ENCODE measurements at places on chromosomes 16 and 17.

DNA sequence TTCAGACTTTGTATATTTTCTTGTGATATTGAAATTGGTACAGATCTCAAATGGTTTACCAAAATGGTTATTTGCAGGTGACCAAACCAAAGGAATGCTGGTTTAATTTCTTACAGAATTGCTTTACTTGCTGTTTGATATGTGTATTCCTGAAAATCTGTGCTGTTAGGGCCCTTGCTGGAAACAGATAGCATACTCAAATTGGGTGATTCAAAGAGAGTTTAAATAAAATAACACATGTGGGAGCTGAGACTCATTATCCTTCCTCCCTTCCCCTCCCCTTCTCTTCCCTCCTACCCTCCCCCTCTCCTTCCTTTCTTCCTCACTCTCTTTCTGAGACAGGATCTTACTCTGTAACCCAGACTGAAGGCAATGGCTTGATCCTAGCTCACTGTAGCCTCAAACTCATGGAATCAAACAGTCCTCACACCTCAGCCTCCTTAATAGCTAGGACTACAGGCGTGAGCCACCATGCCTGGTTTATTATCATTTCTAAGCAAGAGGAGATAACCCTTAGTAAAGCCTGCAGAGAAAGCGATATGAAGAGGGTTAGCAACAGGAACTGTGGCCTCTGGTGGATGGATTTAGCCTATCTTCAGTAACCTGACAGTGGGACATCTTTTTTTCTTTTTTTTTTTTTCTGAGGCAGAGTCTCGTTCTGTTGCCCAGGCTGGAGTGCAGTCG is 141.9 kb downstream of the BCAS3 start:
- no peak for DNase-seq

DNA sequence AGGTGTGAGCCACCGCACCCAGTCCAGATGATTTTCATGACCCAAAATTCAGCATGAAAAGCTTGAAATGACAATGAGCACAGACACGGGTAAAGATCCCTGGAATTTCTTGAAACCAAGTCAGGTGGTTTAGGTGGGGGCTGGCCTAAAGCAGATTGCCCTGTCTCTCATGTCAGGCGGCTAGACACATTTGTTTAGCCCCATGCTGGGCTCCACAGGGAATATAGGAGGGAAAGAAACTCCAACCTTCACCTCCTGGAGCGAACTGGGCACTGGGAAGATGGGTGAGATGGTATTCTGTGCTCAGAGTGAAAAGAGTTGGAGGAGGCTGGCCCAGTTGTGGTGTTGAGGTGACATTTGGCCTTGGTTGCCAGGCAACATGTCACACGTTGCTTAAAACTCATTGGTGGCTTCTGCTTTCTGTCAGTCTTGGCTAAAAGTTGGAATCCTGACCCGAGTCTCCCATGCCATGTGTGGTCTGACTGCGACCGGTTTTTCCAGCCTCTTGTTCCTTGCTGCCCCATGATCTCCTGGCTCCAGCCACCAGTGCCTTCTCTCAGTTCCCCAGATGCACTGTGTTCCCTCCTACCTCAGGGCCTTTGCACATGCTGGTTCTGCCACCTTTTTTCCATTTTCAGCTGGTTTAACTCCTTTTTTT is 113.7 kb downstream of the ABCC6 start:
- no peak for DNase-seq

DNA sequence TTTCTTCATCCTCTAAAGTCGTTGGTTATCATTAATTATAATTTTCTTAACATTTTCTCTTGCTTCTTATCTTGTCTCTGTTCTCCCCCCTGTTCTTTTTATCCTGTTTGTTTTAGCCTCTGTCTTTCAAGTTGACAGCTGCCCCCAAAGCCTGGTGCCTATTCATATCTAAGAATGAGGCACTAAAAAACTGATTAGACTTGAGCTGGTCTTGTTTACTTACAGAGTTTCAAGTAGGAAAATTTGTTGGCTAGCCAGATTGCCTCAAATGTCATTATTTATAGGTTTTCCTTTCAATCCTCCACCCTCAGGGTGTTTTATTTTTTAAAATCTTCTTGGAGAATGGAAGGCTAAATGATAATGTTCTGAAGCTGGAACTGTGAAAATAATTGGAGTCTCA is 236.0 kb downstream of the UTP18 start:
- no peak for DNase-seq

GRCh38 chr17:58384897-58385296 is 32.4 kb downstream of the RNF43 start:
- DNase-seq = no peak

DNA sequence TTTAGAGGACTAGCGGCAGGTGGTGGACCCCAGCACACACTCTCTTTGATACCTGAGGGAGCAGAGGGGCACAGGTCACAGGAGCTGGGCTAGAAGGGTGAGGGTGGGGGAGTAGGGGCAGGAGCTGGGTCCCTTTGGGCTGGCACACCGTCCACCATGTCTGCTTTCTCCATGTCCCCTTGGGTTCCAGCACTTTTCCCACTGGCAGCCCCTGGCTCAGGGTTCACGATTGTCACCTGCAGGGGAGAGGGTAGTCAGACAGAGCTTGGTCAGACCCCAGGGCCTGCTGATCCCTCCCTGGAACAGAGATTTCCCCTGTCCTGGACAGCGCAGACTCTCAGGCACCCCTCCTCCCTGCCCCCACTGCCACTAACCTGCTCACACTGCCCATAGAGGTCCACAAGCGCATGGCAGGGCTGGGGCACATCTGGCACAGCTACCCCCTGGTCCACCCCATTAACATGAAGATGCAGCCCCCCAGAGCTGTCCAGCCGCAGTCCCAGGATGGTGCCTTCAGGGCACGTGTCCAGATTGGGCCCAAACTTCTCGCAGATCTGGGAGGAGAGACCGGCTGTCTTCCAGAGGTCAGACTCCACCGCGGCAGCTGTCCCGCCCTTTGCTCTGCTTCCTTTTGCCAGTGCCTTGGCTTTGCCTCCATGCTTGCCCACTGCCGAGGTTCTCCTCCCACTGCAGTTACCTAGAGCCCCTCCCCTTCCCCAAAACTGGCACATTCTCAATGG is 3.1 kb upstream of the GPS2 start:
- DNase-seq = no peak

DNA sequence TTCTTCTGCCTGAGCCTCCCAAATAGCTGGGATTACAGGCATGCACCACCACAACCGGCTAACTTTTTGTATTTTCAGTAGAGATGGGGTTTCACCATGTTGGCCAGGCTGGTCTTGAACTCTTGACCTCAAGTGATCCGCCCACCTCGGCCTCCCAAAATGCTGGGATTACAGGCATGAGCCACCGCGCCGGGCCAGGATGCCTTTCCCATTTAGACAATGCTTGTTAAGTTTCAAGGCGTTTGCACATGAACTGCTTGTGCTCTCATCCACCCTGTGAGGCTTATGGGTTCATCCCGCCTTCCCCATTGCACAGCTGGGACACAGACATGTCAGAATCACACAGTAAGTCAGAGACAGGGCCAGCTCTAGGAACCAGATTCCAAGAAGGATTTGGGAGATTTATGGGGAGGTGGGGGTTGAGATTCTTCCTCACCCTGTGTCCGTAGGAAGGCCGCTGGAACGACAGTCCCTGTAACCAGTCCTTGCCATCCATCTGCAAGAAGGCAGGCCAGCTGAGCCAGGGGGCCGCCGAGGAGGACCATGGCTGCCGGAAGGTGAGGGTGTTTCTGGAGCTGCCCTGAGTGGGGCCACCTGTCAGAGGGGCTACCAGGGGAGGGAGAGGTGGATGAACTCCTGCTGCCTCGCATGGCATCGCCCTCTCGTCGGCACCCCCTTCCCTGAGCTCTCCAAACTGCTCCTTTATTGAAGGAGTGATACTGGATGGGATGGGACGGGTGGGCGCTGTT is 46.3 kb downstream of the MRC2 start:
- no peak for DNase-seq

DNA sequence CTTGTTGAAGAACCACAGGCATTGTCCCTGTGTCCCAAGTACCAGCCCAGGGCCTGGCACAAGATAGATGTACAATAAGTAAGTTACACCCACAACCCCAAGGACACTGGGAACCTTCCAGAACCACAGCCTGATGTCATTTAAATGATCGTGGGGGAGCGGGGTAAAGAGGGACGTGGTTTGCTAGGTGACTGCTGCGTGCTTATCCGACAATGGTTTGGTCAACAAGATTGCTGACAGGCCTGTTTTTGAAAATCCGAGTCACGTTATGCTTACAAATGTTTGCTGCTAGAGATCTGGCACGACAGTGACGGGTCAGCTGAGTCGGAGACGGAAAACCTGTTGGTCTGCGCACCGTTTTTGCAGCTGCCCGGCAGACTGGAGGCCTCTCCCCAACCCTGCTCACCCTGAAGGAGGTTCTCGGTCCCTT is 22.8 kb downstream of the COTL1 start:
- peak; percentile 22 for DNase-seq

All from H9 (cell line).